ENCODE measurements at places on chromosomes 16 and 17. TPM values are rescaled to one million over a fixed set of nuclear protein-coding genes. Genes with fewer than 3 reads are reported as not detected.

TMEM238L gene
- total RNA-seq = 4.2 TPM

GPR142 gene
- 0.08 TPM for total RNA-seq

NATD1 gene
- total RNA-seq = 2.1 TPM

GHDC gene
- 17.6 TPM for total RNA-seq

BHLHA9 gene
- total RNA-seq = not detected

SKA2 gene
- 10.5 TPM for total RNA-seq

CPNE2 gene
- 10.1 TPM for total RNA-seq

SPATA32 gene
- not detected for total RNA-seq

TPSD1 gene
- not detected for total RNA-seq

Data from liver (tissue), 10 donors.